ENCODE measurements at places on chromosomes 3 and 15. TPM values are rescaled to one million over a fixed set of nuclear protein-coding genes. Genes with fewer than 3 reads are reported as not detected.

GRCh38 chr3:157408499-157409149 lies 28.0 kb upstream of the PTX3 start:
- no peak for DNase-seq

Gene SPTSSB
- total RNA-seq, result not detected

- DNase-seq, result no peak
Measured at GRCh38 chr3:80889535-80889934, 871.9 kb downstream of the GBE1 start.

Gene CACNA1D
- total RNA-seq, result not detected

Gene NXPE3
- 36.4 TPM for total RNA-seq

GRCh38 chr3:125386811-125387210 lies 11.7 kb upstream of the ZNF148 start:
- no peak for DNase-seq

Gene IL17RC
- total RNA-seq, result 30.9 TPM

- no peak for DNase-seq
Measured at GRCh38 chr15:69729167-69729748, 276.6 kb downstream of the RPLP1 start.

GRCh38 chr15:99442252-99442897 lies 123.4 kb upstream of the MEF2A start:
- DNase-seq, result peak; percentile 89

- DNase-seq, result no peak
Measured at GRCh38 chr3:20405744-20406143, 219.7 kb upstream of the SGO1 start.

GRCh38 chr3:172303941-172304558 lies 144.2 kb downstream of the GHSR start:
- DNase-seq, result no peak

- DNase-seq, result peak; percentile 31
Measured at GRCh38 chr3:52480768-52481715, 14.1 kb upstream of the STAB1 start.

- DNase-seq, result no peak
Measured at GRCh38 chr3:149390772-149391212, 13.3 kb upstream of the TM4SF1 start.

- no peak for DNase-seq
Measured at GRCh38 chr15:65431731-65432130, 9.0 kb upstream of the IGDCC4 start.

- DNase-seq, result no peak
Measured at GRCh38 chr15:43529587-43530345, 12.4 kb downstream of the MAP1A start.

Measured in heart left ventricle (tissue), 16 donors.